ENCODE measurements at places on chromosomes 7 and 10. TPM values are rescaled to one million over a fixed set of nuclear protein-coding genes. Genes with fewer than 3 reads are reported as not detected.

Gene NUTM2B
- total RNA-seq: 0.37 TPM

Gene CEP41
- total RNA-seq: 10.3 TPM

Gene ZC3HAV1L
- not detected for total RNA-seq

Gene NFKB2
- total RNA-seq: 35.9 TPM

Gene NDUFB8
- 124 TPM for total RNA-seq

Gene C10orf90
- total RNA-seq: not detected

Gene WDFY4
- total RNA-seq: not detected

DNA sequence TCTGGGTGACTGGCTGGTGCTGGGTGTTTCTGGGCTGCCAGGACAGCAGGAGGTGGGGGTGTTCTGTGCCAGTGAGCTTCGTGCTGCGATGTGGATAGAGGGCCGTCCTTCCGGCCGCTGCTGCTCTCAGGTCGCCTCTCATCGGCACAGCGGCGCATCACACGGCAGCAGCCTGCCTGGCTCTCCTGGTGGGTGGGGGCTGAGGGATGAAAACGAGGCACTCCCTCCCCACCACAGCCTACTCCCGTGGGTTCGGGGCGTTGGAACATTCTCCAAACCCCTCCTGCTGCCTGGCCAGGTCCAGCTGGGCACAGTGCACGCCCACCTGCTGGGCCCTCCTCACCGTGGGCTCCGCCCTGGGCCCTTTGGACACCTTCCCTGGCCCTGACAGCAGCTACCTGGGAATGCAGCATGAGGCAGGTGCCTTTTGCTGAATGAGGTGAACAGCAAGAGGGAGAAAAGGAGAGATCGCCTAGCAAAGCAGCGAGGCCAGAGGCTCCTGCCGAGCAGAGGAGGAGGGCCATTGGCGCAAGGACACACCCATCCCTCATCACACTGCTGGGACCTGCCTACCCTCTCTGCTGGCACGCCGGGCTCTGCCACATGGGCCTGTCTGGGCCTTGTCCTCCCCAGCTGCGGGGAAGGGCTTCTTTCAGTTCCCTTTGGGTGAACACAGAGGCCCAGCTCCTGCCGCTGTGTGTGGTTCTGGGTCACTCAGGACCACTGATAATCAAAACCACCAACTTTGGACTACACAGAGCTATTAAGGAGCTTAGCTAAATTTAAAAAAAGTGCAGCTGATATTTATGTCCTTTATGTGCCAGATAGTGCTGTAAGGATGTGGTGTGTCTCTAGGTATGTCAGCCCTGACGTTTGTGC lies 33.4 kb downstream of the INPP5A start:
- H3K4me1 ChIP-seq: no peaks in the 10 kb centered on the region
- no peak overlapping the region for H3K27ac ChIP-seq
- DNase-seq: peak; percentile 78
- no peaks in the 10 kb centered on the region for H3K27me3 ChIP-seq
- no peak overlapping the region for H3K4me3 ChIP-seq

- H3K4me1 ChIP-seq: no peaks in the 10 kb centered on the region
- H3K27ac ChIP-seq: no peak overlapping the region
- H3K36me3 ChIP-seq: peaks cover 28% of the 10 kb centered on the region
- no peak overlapping the region for H3K4me3 ChIP-seq
Observed at GRCh38 chr10:132706701-132707100, 79.2 kb downstream of the NKX6-2 start.

- peaks cover 17% of the 10 kb centered on the region for H3K27me3 ChIP-seq
- no peak for DNase-seq
- H3K4me3 ChIP-seq: no peak overlapping the region
- H3K27ac ChIP-seq: no peak overlapping the region
- peaks cover 2% of the 10 kb centered on the region for H3K36me3 ChIP-seq
- H3K4me1 ChIP-seq: peaks cover 20% of the 10 kb centered on the region
Observed at GRCh38 chr10:21203473-21204107, 306.5 kb upstream of the NEBL start.

DNA sequence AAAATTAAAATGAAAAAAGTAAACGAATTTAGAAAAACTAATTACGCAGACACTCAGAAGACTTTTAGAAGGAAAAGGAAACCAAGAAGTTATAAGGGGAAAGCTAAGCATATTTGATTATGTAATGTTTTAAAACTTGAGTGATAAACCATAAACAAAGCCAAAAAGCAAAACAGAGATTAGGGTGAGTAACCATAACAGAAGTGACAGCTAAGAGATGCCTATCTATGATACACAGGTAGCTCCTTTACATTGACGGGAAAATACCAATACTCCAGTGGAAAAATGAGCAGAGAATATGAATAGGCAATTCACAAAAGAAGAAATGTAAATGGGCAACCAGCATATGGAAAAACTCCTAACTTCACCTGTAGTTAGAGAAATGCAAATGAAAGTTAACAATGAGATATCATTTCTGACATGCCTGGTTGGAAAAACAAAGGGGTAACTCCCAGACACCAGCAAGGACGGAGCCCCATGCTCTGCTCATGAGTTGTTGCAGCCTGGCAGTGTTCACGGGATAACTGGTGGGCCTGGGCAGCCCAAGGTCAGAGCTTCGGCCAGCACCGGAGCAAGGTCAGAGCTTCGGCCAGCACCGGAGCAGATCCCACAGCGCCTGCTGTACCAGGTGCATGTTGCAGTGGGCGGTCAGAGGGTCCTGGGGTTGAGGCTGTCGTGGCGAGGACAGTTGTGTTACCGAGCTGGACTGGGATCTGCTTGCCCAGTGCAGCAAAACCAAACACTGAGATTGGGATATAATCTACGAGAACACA lies 58.9 kb downstream of the ALOX5 start:
- no peaks in the 10 kb centered on the region for H3K36me3 ChIP-seq

DNA sequence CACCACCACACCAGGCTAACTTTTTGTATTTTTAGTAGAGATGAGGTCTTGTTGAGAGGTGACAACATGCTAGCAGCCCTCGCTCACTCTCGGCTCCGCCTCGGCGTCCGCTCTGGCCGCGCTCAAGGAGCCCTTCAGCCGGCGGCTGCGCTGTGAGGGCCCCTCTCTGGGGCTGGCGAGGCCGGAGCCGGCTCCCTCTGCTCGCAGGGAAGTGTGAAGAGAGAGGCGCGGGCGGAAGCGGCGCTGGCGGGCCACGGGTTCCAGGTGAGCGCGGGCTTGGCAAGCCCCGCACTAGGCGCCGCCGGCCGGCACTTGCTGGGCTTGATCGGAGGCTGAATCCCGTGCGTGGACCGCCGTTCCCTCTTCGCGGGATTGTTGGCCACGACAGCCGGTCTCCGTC lies 83.0 kb downstream of the EEPD1 start:
- H3K4me3 ChIP-seq: no peak overlapping the region
- H3K27me3 ChIP-seq: peaks cover under 1% of the 10 kb centered on the region
- DNase-seq: no peak
- no peaks in the 10 kb centered on the region for H3K36me3 ChIP-seq

GRCh38 chr7:102412548-102412947 lies 16.4 kb downstream of the PRKRIP1 start:
- H3K36me3 ChIP-seq: peaks cover 45% of the 10 kb centered on the region
- no peaks in the 10 kb centered on the region for H3K27me3 ChIP-seq
- no peak overlapping the region for H3K27ac ChIP-seq
- no peaks in the 10 kb centered on the region for H3K4me1 ChIP-seq
- DNase-seq: no peak
- no peak overlapping the region for H3K4me3 ChIP-seq

DNA sequence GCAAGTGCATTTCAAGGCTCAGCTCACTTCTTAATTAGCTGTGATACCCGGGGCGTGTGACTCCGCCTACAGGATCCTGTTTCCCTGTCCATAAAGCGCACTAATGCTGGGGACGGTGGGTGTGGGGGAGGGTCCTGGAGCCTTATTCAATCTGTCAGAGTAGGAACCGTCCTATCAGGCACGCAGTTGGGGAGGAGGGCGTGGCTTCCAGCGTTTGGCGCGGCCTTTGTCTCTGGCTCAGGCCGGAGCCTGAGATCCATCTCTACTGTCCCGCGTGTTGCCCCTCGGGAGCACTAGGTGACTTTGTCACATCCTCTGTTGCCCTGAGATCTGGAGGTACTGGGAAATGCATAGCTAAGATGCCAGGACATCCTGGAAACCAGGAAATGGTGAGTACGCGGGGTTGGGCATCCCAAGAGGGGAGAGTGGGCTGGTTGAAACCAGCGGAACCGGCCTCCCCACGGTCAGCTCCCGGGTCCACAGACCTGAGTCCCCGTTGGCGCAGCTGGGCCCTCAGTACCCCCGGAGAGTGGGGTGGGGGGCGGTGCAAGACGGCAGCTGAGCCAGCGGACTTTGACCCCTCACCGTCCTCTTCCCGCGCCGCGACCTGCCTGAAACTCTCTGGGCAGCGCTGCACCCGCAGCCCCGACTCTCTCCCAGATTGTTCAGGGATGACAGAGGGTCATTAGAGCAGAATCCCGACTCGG lies 104.4 kb upstream of the ZNF92 start:
- H3K27me3 ChIP-seq: peaks cover 7% of the 10 kb centered on the region
- no peak overlapping the region for H3K27ac ChIP-seq
- DNase-seq: no peak

GRCh38 chr7:28520074-28521015 lies 108.0 kb downstream of the CREB5 start:
- no peaks in the 10 kb centered on the region for H3K36me3 ChIP-seq
- peaks cover 3% of the 10 kb centered on the region for H3K27me3 ChIP-seq

DNA sequence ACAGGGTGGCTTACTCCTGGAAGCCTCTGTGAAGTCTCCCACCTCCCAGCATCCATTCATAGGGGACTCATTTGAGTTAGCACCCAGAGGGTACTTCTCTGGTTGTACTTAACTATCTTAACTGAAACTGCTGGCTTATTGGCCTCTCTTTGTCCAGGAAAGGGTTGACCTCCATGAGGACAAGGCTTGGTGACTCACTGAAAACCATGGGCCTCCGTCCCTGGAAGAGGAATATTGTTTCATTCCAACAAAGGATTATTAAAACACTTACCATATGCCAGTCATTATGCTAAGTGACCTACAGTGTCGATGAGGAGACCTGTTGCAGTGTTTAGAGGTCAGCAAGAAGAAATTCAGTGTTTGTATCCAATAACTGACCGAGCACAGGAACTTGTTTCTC lies 175.9 kb downstream of the PLPP4 start:
- no peak overlapping the region for H3K27ac ChIP-seq
- no peak overlapping the region for H3K4me3 ChIP-seq
- H3K36me3 ChIP-seq: no peaks in the 10 kb centered on the region

GRCh38 chr10:87598700-87599099 lies 61.0 kb upstream of the PAPSS2 start:
- H3K4me3 ChIP-seq: no peak overlapping the region
- H3K27ac ChIP-seq: no peak overlapping the region
- no peak for DNase-seq
- peaks cover 2% of the 10 kb centered on the region for H3K27me3 ChIP-seq

DNA sequence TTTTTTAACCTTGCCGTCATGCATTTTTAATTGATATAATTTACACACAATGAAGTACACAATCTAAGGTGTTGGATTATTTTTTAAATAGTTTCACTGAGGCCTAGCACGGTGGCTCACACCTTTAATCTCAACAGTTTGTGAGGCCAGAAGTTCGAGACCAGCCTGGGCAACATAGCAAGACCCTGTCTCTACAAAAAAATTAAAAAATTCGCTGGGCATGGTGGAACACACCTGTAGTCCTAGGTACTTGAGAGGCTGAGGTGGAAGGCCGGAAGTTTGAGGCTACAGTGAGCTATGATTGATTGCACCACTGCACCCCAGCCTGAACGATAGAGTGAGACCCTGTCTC lies 92.8 kb upstream of the OIT3 start:
- no peak overlapping the region for H3K4me3 ChIP-seq
- H3K4me1 ChIP-seq: peaks cover 33% of the 10 kb centered on the region
- no peaks in the 10 kb centered on the region for H3K27me3 ChIP-seq
- no peak for DNase-seq

DNA sequence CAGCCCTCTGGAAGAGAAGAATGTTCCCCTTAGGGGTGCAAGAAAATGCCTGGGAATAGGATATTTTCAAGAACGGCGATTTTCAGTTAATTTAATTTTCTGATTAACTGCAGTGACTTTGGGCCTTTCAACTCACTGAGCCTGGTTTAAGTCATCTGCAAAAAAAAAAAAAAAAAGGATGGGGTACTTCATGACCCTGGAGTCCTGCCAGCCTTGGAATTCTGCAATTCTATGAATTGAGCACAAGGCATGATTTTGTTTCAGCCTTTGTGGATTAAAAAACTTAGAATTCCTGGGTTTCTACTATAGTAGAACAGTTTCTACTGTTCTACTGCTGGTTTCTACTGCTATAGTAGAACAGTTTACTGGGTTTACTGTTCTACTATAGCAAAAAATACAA lies 58.3 kb upstream of the CALD1 start:
- H3K27ac ChIP-seq: peak overlapping the region; percentile 94
- peaks cover 72% of the 10 kb centered on the region for H3K4me1 ChIP-seq
- no peak for DNase-seq

GRCh38 chr7:98066934-98067507 lies 39.6 kb upstream of the LMTK2 start:
- no peak for DNase-seq
- no peak overlapping the region for H3K4me3 ChIP-seq
- H3K36me3 ChIP-seq: no peaks in the 10 kb centered on the region
- H3K4me1 ChIP-seq: no peaks in the 10 kb centered on the region
- H3K27ac ChIP-seq: no peak overlapping the region
- peaks cover 2% of the 10 kb centered on the region for H3K27me3 ChIP-seq

DNA sequence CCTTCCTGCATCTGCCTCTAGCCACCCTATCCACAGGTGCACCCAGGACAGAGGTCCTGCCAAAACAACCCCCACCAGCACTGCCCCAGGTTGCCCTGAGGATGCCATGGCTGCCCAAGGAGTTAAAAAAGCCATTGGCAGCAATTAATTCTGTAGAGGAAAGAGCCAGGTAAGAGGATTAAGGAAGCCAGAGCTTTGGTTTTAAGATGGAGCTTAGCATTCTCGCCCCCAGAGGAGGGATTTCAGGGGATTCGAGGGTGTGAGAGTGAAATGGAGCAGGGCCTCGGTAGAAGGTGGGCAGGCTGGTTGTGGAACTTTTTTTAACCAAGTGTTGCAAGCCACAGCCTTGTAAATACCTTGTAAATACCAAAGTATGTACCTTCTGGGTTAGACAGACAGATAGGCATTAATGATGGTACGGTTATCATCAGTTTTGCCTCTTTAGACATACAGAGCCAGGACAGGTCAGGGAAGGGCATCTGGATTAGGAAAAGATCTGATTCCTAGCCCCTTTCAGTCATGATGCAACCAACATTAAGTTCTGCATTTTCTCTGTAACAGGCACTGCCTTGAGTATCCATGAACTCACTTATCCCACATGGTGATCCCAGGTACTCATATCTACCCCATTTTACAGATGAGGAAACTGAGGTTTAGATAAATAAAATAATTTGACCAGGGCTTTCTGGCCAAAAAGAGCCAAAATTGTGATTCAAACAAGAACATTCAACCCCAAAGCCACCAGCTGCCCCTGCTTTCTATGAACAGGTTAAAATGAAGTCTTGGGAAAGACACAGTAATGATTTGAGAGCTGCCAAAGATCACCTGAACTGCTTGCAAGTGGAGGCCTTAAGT lies 120.7 kb upstream of the PPIF start:
- H3K27me3 ChIP-seq: no peaks in the 10 kb centered on the region
- peaks cover 37% of the 10 kb centered on the region for H3K4me1 ChIP-seq
- H3K27ac ChIP-seq: no peak overlapping the region
- DNase-seq: no peak
